ENCODE measurements at places on chromosomes 7 and 10. TPM values are rescaled to one million over a fixed set of nuclear protein-coding genes. Genes with fewer than 3 reads are reported as not detected.

The PRRT4 gene
- total RNA-seq, result 0.74 TPM

The NAT16 gene
- not detected for total RNA-seq

The KCNH2 gene
- 2.0 TPM for total RNA-seq

The RNF133 gene
- 0.63 TPM for total RNA-seq

The OLAH gene
- total RNA-seq, result not detected

The GRK5 gene
- 30.9 TPM for total RNA-seq

The SYNPO2L gene
- total RNA-seq, result not detected

The HOXA6 gene
- 0.32 TPM for total RNA-seq

The H2BK1 gene
- total RNA-seq, result not detected

The OR6B1 gene
- not detected for total RNA-seq

The NKX1-2 gene
- not detected for total RNA-seq

The TACC2 gene
- total RNA-seq, result 14.2 TPM

The PDE1C gene
- total RNA-seq, result 5.9 TPM

The COL17A1 gene
- 0.72 TPM for total RNA-seq

The LIPF gene
- total RNA-seq, result not detected

The ICA1 gene
- 19.4 TPM for total RNA-seq

The FAM221A gene
- 5.2 TPM for total RNA-seq

The CDC14C gene
- total RNA-seq, result not detected

The UCMA gene
- not detected for total RNA-seq

The NRCAM gene
- 3.3 TPM for total RNA-seq

The GRIFIN gene
- total RNA-seq, result not detected

The ACADSB gene
- 26.4 TPM for total RNA-seq

The ANKRD1 gene
- 0.36 TPM for total RNA-seq

The GSTO2 gene
- total RNA-seq, result 12.3 TPM

The GPR15LG gene
- not detected for total RNA-seq

The CCAR1 gene
- total RNA-seq, result 65.4 TPM

The PHTF2 gene
- 16.2 TPM for total RNA-seq

The ACBD7 gene
- 0.71 TPM for total RNA-seq

The WNT2 gene
- 0.23 TPM for total RNA-seq

The SHH gene
- total RNA-seq, result not detected

The GJD4 gene
- total RNA-seq, result not detected

The OR9A2 gene
- total RNA-seq, result 0.22 TPM

The CPEB3 gene
- 6.6 TPM for total RNA-seq
